ENCODE measurements at places on chromosomes 4 and X.

- DNase-seq = no peak
These were observed 3.4 kb downstream of the TENM3 start for GRCh38 chr4:182246401-182247205.

GRCh38 chr4:661881-662761 is 12.0 kb downstream of the ATP5ME start:
- peak; percentile 10 for DNase-seq

DNA sequence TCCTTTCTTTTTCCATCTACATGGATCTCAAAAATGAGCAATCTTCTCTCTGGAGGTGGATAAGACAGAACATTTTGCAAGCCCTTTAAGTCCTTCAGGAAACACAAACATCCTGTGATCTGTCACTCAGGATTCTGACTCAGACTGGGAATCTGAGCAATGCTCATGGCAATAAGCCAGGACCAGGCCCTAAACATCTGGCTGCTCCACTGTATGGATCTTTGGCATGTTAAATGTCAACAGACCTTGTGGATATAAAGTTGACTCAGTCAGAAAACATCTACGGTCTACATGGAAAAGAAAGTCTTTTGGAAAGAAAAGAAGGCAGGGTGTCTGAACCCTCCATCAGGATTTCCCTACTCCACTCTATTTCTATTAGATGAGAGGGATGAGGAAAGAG is 17.8 kb upstream of the CHIC2 start:
- no peak for DNase-seq

- DNase-seq = no peak
These were observed 127.3 kb downstream of the TMA16 start for GRCh38 chr4:163621821-163622220.

DNA sequence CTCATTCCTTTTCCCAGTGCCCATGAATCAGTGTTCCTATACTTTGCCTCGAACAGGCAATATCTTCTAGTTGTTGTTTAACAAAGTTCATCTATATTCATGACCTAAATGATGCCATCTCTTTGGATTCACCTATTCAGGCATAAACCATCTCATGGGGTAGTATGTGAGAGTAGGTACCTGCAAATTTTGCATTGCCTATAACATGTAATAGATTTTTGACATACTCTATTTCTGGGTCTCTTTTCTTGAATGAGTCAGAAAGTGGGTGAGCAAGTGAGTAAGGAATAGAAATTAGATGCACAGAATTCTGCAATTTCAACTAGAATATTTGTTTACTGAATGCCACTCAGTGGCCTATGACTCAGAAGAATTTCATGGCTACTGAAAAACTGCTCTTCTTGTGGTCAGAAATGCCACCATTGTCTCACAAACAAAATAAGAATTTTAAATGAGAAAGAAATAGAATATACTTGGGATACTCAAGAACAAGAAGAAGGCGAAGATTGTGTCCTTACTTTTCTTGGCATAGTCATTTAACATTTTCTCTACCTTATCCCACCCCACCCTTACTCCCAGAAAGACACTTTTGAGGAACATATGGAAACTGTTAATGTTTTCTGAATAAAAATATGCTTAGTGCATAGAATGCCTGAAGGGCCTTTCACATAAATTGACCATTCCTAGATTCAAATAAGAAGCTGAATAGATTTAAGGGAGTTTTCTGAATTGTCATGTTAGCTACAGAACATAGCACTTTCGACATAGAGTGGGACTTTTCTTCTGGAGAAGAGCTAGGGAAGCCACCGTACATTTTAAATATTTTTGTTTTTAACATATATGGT is 86.8 kb downstream of the HHIP start:
- DNase-seq = no peak

GRCh38 chr4:106339431-106339830 is 23.1 kb downstream of the AIMP1 start:
- DNase-seq = no peak

DNA sequence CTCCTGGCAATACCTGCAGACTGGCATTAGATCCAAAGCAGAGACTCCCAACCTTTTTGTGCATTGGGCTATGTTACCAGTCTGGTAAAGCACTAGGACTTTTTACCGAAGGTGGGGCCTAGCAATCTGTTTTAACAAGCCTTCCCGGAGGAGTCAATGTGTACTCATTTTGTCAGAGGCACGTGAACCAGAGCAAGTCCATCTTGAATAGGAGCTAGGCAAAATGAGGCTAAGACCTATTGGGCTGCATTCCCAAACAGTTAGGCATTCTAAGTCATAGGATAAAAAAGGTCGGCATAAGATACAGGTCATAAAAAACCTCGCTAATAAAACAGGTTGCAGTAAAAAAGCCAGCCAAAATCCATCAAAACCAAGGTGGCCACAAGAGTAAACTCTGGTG is 22.3 kb downstream of the ADGRA3 start:
- no peak for DNase-seq

- DNase-seq = no peak
These were observed 47.4 kb upstream of the HOPX start for GRCh38 chr4:56728512-56728911.

DNA sequence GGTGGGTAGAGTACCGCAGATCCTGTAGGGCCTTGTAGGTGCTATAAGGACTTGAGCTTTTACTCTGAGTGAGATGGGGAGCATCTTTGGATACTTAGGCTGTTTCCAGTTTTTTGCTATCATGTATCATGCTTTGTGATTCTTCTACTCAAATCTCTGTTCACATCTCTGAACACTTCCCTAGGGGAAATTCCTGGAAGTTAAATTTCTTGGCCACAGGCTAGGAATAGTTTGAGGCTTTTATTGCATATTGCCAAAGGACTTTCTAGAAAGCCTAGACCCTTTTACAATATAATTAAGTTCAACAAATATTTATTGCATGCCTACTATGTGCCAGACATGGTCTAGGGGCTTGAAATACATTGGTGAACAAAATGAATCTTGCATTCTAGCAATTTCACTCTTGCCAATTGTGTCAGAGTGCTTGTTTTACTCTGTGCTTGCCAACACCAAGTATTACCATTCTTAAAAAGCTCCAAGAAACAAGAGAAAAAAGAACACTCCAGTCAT is 4.1 kb upstream of the PGRMC1 start:
- no peak for DNase-seq

DNA sequence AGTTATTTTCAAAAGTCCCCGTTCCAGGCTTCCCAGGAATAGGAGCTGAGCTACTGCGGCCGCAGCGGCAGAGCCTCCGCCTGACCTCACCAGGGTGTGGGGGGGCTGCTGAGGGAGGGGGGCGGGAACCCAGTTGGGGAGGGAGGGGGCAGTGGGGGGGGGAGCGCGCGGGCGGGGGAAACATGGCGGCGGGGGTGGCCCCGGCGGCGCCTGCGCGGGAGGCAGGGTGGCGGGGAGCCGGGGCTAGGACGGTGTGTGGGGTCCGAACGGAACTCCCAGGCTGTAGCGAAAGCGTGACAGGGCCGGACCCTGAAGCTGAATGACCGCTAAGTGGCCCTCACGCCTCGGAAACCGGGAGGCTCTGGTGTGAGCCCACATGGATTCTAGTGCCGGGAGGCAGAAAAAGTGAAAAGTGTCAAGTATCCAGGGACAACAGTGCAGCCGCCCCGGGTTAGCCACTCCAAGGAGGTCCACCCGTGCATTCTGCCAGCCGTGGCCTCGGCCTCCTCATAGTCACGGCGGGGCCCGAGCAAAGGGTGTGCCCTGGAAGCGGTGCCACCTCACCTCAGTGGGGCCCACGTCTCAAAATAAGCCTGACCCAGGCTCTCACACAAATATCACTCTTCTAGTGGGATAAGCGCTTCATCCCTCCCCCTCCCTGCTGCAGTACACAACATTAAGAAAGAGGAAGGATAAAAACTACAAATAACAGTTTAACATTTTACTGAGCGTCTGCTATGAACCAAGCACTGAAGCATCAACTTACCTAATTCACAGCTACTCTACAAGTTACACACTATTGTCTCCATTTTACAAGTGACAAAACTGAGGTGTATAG is at the start of gene KLHL13:
TSS of gene KLHL13 (minus strand) at position 98 of the 838 bp plus-strand sequence. CDS start 88,337 bp downstream, outside the sequence.
- DNase-seq = peak; percentile 13

- DNase-seq = no peak
These were observed 130.1 kb downstream of the KDM6A start for GRCh38 chrX:45003085-45003484.

- peak; percentile 33 for DNase-seq
These were observed 7.2 kb upstream of the MAGIX start for GRCh38 chrX:49155243-49155899.

- DNase-seq = no peak
These were observed 201.0 kb upstream of the STK26 start for GRCh38 chrX:131821945-131822622.

GRCh38 chr4:176608346-176608745 is 184.4 kb downstream of the VEGFC start:
- no peak for DNase-seq

DNA sequence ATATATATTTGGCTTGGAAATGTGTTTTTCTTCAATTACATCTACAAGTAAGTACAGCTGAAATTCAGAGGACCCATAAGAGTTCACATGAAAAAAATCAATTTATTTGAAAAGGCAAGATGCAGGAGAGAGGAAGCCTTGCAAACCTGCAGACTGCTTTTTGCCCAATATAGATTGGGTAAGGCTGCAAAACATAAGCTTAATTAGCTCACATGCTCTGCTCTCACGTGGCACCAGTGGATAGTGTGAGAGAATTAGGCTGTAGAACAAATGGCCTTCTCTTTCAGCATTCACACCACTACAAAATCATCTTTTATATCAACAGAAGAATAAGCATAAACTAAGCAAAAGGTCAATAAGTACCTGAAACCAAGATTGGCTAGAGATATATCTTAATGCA is 26.1 kb downstream of the NUDT6 start:
- DNase-seq = no peak

DNA sequence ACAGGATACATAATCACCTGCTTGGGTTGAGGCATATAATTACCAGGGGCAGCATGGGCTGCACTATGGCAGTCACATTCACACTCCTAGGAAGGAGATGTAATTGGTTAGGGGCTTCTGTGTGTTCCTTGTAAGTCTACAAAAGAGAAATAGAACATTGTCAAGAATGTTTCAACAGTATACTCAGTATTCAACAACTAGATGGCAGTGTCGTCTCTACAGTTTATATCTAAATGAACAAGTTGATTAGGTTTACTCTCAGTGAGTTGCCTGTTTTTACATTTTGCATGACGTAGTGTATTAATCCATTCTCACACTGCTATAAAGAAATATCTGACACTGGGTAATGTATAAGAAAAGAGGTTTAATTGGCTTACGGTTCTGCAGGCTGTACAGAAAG is 50.5 kb upstream of the RAB33B start:
- DNase-seq = no peak

DNA sequence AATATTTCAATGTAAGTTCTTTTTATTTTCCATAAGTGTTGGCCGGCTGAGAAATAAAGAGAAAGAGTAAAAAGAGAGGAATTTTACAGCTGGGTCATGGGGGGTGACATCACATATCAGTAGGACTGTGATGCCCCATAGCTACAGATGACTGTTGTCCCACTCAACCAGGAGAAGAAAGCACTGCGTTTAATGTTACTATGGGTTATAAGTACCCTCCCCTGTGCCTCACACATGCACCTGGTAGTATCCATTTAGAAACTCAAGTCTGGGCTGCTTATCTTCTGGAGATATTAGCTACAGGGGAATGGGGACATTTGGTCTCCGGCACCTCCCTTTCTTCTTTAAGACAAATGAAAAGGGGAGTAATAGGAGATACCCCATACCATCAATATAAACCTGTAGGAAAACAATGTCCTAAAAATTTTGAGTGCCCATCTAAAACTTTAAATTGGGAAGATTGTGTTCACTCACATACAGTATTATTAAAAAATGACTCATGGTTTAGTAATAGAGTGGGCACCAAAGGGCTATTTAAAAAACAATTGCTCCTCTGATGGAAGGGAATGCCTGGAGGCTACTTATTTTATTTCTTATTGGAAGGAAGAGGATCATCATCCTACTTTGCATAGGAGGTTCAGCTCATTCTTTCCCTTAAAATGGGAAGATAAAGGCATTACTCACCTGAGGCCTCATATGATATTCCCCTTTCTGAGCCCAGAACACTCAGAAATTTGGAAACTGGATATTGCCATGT is 18.2 kb downstream of the UGT2B11 start:
- no peak for DNase-seq

- no peak for DNase-seq
These were observed 93.9 kb upstream of the C1QTNF7 start for GRCh38 chr4:15333692-15334633.

DNA sequence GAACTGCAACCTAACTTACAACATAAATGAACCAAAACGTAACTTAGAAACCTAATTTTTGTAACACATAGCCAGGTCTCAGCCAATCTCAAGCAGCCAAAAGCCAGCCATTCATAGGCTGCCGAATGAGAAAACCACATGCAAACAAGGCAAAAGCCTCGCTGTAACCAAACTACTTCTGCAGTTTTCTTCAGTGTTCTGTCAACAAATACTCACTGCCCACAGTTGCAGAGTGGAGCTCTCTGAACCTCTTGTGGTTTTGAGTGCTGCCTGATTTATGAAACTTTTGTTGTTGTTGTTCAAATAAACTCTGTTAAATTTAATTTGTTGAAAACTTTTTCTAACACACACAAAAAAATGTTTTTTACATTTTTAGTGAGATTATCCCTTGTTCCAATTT is 251.2 kb downstream of the PAPSS1 start:
- no peak for DNase-seq

DNA sequence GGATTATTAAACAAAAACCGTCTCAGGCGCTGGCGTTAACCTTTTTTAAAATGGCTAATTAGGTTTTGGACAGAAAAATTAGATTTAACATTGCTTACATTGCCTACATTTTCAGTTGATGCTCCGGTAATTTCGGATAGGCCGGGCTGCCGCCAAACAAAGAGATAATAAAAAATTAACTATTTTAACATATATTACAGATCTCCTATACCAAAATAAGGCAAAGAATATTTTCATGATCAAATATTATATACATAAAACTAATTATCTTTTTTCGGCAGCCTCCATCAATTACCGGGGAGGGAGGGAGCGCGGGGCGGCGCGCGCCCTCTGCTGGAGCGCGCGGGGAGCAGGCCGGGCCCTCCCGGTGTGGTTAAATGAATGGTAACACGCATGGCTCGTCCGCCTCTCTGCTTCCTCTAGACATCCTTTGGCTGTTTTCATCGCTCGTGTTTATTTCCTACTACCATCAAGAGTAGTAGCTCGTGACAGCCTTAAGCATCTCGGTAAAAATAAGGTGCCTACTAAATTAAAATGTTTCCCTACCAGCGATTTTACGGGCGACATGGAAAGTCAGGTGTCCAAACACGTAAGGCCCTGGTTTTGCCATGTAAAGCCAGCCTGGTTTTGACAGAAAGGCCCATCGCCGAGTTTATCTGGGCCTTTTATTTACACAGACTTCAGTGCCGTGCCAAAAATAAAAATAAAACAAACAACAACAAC is 52.4 kb upstream of the TMEM33 start:
- peak; percentile 59 for DNase-seq

DNA sequence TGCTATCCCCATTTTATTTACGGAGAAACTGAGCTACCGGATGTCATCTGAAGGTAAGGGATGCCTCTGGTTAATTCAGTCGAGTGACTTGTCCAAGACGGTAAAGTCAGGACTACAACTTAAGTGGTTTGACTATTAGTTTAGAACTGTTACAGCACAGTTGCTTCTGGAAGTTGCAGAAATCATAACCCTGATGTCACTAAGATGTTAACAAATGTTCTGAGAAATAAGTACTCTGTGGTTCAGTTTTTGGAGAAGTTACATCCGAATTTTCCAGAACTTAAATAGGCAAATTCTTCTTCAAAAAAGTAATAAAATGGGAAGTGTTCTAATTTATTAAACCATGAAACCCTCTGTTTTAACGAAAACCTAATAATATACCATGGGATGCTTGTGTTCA is 3.1 kb downstream of the PPA2 start:
- no peak for DNase-seq

Data from activated naive CD4-positive, alpha-beta T cell treated with anti-CD3 and anti-CD28 coated beads, Interleukin-2, amount 50 U/mL, for 16 hours (primary cell).